ENCODE measurements at places on chromosomes 3 and 15. TPM values are rescaled to one million over a fixed set of nuclear protein-coding genes. Genes with fewer than 3 reads are reported as not detected.

The UBA5 gene
- 74.4 TPM for total RNA-seq

The CHRM5 gene
- total RNA-seq, result 0.27 TPM

The PROS1 gene
- total RNA-seq, result 16.1 TPM

The FAM174B gene
- total RNA-seq, result 25.0 TPM

The GOLGA6L9 gene
- total RNA-seq, result 9.5 TPM

The LRRIQ4 gene
- total RNA-seq, result 1.3 TPM

The XCR1 gene
- not detected for total RNA-seq

The FSIP1 gene
- 6.1 TPM for total RNA-seq

The COPG1 gene
- 70.9 TPM for total RNA-seq

The CEP97 gene
- 45.5 TPM for total RNA-seq

The KLF13 gene
- total RNA-seq, result 28.9 TPM

The ZMYND10 gene
- total RNA-seq, result 5.4 TPM

The STARD5 gene
- total RNA-seq, result 7.8 TPM

The CLDN16 gene
- not detected for total RNA-seq

The ADAMTS17 gene
- total RNA-seq, result 4.4 TPM

The CLCN2 gene
- 16.0 TPM for total RNA-seq

The DZIP3 gene
- total RNA-seq, result 52.5 TPM

The TMIE gene
- total RNA-seq, result 0.82 TPM

The BCHE gene
- 21.1 TPM for total RNA-seq

The GOLGA6A gene
- total RNA-seq, result 0.36 TPM

The P3H2 gene
- total RNA-seq, result 1.8 TPM

The GHSR gene
- total RNA-seq, result not detected

The MYZAP gene
- 0.64 TPM for total RNA-seq
